ENCODE measurements at places on chromosomes 11 and 22. TPM values are rescaled to one million over a fixed set of nuclear protein-coding genes. Genes with fewer than 3 reads are reported as not detected.

DNA sequence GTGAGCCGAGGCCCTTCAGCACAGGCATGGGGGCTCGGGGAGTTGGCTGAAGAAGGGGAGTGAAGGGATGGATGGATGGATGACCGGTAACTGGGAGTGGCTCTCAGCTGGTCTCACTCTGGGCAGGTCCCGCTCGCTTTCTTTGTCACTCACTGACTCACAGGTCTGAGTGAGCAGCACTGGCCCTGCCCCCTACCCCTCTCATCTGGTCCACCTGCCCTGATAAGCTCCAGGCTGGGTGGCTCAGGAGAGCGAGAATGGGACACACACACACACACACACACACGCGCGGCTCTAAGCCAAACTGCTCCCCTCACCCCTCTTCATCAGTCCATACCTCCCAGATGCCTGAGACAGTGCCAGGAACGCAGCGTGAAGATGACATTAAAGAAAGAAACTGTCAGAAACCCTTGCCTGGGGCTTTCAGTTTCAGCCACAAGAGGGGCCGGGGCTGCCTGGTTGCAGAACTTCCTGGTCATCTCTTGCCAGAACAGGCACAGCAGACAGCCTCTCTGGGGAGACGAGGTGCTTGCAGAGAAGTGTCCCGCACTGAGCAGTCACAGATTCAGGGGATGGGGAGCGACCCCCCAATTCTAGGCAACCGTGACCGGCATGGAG, 16.5 kb upstream of the SHISAL1 start:
- DNase-seq, result peak; percentile 61

DNA sequence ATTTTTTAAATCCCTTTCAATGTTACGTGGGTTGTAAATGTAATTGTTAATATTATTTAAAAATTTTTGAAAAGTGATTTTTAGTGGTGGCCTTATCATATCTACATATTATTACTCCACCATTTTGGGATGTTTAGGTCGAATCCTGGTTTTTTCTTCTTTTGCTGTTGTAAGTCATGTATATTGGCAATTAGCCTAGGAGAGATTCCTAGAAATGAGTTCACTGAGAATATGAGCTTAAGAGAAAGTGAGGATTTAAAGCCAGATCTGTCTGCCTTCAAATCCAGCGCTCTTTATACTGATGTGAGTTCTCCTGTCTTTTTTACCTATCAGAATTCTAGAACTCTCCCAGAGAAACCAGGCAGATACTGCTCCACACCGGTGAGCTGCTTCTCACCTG, 56.1 kb downstream of the PTPRJ start:
- DNase-seq, result no peak

- DNase-seq, result no peak
Measured at GRCh38 chr11:64364435-64364834, 5.5 kb downstream of the RPS6KA4 start.

GRCh38 chr22:30989474-30989873, 20.4 kb downstream of the TUG1 start:
- no peak for DNase-seq

DNA sequence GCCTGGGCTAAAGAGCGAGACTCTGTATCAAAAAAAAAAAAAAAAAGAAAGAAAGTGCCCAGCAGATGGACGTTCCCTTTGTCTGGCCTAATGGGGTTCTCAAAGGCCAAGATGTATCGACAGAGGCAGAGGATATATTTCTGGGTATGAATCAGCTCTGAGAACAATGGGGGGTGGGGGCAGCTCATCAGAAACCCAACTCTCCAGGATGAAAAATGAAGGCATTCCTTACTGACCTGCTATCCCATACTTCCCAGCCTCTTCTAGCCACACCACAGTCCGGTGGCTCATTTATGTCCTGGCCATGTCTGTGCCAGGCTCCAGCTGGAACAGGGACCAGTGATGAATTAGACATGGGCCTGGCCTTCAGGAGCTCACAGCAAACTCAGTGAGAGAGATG, 15.2 kb upstream of the POLD3 start:
- DNase-seq, result no peak

The SCN3B gene
- total RNA-seq, result not detected

The KMT5B gene
- total RNA-seq, result 13.8 TPM

The NPTXR gene
- total RNA-seq, result 1.8 TPM

The SYT12 gene
- total RNA-seq, result 1.2 TPM

Measured in MG63 (cell line).